ENCODE measurements at places on chromosomes 7 and 10. TPM values are rescaled to one million over a fixed set of nuclear protein-coding genes. Genes with fewer than 3 reads are reported as not detected.

- no peak for DNase-seq
These were observed 138.7 kb downstream of the GNAI1 start for GRCh38 chr7:80273327-80273726.

OPN1SW gene
- not detected for total RNA-seq

- no peak for DNase-seq
These were observed 110.3 kb downstream of the BMPER start for GRCh38 chr7:34015651-34016050.

DNA sequence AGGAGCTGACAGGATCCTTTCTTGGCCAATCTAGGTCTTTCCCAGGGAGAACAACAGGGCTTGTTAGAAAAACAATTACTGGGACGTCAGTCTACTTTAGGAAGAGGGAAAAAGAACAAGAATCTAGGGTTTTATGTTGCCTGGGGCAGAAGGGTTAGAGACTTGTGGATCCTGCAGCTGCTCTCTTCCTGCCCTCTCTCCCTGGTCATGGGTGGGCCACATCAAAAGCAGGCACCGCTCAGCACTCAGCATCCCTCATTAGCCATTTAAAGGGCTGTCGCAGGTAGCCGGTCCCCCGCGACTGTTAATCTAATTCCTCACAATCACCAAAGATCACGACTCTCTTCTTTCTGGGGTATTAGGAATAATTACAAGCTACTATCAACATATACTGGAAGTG is 631.9 kb downstream of the CALN1 start:
- DNase-seq = no peak

Measured in activated T-cell treated with anti-CD3 and anti-CD28 coated beads, Interleukin-2, amount 50 U/mL, for 4 hours (primary cell).